ENCODE measurements at places on chromosomes 1 and 21.

- no peak for DNase-seq
These were observed 40.5 kb downstream of the PLPPR4 start for GRCh38 chr1:99304725-99305282.

GRCh38 chr21:31349208-31349607 is 5.1 kb upstream of the TIAM1 start:
- no peak for DNase-seq

DNA sequence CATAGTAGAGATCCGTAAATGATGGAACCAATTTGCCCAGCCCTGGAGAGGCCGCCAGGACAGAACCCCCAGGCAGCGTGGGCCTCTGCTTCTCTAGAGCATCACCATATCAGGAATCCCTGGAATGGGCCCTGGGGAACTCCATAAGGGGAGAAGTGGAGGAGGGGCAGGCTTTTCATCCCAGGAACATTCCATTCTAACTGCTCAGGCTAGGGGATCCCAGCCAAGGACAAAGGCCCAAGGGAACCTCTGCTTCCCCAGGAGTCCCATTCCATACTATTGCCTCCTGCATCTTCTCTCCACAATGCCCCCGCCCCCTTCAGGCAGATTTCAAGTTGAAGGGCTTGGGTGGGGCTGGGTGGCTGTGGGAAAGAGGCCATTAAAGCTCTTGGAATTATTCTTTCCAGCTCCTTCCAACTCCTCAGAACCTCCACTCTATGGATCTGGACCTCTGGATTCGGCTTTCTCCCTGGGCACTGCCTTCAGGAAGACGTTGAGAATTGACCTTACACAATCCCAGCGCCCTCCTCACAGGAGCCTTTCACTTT is 6.0 kb downstream of the TRNP1 start:
- DNase-seq = no peak

DNA sequence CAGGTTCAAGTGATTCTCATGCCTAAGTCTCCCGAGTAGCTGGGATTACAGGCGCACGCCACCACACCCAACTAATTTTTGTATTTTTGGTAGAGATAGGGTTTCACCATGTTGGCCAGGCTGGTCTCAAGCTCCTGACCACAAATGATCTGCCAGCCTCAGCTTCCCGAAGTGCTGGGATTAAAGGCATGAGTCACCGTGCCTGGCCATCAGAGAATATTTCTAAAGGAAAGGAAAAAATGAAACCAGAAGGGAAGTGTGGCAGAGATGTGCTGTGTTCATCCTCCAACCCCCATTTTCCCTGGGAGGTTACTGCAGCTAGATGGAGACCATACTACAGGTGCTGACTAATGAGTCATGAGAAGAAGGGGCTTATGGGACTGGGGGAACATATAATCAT is 964.1 kb downstream of the TTLL7 start:
- no peak for DNase-seq

GRCh38 chr21:42560517-42561179 is 47.0 kb downstream of the SLC37A1 start:
- no peak for DNase-seq

DNA sequence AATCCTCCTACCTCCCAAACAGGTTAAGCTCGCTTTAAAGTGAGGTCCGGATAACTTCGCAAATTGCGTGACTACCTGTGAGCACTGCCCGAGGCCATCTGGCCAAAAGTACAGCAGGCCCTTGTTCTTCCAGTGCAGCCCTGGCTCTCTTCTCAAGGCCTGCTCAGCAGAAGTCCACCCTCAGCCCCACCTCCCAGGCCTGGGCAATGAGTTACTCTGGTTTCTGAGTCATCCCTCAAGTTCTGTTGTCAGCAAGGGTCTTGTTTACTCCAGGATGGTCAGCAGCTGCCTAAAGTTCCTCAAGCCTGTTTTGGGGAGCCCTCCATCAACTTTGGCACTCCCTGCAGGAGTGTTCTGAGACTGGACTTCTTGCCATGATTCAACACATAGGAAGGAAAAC is 101.7 kb downstream of the BCAR3 start:
- DNase-seq = no peak

DNA sequence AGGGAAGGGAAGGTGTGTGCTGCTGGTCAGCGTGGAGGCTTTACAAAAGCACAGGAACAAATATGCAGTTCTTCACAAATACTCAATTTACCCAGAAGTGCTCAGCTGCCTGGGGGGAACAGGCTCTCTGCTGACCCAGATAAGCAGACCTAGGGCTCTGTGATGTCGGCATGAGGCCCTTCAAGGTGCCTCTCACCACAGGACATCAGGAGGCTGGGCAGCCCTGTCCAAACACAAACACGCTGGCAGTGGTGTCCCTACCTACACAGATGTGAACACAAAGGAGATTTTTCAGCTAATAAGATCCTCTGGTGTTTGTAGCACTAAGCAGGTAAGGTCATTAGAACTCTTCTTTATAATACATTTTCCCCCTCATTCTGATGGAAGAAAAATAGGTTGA is 243.0 kb upstream of the PROX1 start:
- no peak for DNase-seq

- DNase-seq = peak; percentile 54
These were observed 1.7 kb upstream of the SORT1 start for GRCh38 chr1:109399326-109399957.

GRCh38 chr1:243336163-243336562 is 80.3 kb downstream of the SDCCAG8 start:
- no peak for DNase-seq

DNA sequence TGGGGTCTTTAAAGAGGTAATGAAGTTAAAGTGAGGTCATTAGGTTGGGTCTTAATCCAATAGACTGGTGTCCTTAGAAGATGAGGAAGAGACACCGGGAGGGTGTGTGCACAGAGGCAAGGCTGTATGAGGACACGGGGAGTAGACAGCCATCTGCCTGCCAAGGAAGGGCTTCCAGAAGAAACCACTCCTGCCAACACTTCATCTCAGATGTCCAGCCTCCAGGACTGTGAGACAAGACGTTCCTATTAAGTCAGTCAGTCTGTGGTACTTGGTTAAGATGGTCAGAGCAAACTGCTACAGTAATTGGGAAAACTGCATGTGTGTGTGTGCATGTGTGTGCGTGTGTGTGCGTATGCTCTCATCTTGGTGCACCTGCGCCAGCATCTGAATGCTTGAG is 77.1 kb downstream of the RYR2 start:
- no peak for DNase-seq

GRCh38 chr1:40742363-40743061 is 41.1 kb upstream of the KCNQ4 start:
- DNase-seq = no peak

- DNase-seq = no peak
These were observed 52.1 kb upstream of the PRMT6 start for GRCh38 chr1:107004421-107004820.

- no peak for DNase-seq
These were observed 47.5 kb upstream of the EEIG2 start for GRCh38 chr1:108512239-108513043.

- DNase-seq = no peak
These were observed 53.5 kb upstream of the DUSP10 start for GRCh38 chr1:221795380-221795779.

DNA sequence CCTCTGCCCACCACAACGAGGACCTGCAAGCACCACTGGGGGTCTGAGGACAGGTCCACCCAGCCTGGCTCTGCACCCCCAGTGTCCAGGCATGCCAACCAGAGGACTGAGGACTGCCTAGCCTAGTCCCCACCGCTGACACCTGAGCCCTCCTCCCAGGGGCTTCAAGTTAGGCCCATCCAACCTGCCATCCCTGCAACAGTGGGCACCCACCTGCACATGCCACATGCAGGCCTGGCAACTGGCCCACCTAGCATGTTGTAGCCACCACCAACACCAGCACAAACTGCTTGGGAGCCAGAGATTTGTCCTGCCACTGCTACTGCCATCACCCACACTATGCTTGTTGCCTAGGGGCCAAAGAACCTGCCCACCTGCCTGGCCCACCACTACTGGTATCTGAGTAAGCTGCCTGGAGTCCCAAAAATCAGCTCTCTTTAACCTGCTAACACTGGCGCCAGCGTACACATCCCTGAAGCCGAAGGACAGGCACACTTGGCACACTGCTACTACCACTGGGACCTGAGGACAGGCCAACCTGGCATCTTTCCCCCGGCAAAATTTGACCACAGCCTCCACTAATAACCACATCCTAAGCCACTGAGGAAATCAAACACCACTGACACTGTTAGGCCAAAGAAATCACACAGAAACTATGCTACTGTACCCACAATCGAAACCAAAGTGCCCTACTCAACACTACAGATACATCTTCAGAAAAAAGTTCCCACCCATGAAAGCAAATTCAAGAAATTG is 61.5 kb downstream of the PSMG1 start:
- no peak for DNase-seq

- no peak for DNase-seq
These were observed 20.0 kb downstream of the H3-3A start for GRCh38 chr1:226082587-226082917.

DNA sequence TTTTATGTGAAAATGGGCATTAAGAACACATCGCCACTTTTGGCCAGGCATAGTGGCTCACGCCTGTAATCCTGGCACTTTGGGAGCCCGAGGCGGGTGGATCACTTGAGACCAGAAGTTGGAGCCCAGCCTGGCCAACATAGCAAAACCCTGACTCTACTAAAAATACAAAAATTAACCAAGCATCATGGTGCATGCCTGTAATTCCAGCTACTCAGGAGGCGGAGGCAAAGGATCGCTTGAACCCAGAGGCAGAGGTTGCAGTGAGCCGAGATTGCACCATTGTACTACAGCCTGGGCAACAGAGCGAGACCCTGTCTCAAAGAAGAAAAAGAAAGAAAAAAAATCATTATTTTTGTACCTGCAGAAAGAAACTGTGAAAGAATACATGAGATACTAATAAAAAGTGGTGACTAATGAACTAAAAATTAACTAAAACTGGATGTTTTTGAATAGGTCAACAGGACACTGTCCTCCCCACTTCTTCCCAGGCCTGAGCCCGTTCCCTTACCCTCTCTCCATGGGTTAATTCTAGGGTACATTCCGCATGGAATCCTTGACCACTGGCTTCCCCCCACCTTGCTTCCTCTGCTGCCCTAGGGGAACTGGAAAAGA is 8.3 kb upstream of the TINAGL1 start:
- no peak for DNase-seq

DNA sequence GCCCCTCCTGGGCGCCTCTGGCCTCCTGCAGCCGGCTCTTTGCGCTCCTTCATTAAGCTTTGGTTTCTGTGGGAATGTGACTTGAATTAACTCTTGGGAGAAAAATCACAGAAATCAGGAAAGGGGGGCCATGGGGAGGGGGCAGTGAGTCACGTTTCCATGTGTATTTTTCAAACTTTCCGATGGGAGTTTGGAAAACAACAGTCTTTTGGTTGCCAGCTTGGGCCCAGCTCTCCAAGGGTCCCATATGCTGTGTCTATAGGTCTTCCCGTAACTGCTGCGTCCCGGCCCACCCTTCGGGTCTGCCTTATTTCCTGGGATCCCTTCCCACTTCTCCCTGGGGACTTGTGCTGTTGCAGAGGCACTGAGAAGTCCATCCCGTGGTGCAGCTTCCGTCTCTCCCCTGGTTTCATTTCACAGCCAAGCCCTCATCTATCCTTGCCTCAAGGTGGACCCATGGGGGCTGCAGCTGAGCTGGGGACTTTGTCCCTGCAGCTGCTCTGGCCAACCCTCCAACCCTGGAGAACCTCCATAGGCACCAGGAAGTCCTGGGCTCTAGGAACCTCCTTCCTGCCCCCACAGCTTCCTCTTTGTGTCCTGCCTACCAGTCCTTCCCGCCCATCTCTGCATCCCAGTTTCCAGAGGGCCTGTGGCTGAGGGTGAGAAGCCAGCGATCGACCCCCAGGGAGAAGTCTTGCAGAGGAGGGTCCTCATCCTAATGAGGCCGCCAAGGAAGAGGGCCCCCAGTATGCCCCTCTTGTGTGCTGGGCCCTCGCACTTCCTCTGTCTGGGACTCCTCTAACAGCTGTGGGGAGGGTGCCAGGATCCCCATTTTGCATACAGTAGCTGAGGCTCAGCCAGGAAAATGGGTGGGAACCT is 11.6 kb upstream of the LMNA start:
- no peak for DNase-seq

DNA sequence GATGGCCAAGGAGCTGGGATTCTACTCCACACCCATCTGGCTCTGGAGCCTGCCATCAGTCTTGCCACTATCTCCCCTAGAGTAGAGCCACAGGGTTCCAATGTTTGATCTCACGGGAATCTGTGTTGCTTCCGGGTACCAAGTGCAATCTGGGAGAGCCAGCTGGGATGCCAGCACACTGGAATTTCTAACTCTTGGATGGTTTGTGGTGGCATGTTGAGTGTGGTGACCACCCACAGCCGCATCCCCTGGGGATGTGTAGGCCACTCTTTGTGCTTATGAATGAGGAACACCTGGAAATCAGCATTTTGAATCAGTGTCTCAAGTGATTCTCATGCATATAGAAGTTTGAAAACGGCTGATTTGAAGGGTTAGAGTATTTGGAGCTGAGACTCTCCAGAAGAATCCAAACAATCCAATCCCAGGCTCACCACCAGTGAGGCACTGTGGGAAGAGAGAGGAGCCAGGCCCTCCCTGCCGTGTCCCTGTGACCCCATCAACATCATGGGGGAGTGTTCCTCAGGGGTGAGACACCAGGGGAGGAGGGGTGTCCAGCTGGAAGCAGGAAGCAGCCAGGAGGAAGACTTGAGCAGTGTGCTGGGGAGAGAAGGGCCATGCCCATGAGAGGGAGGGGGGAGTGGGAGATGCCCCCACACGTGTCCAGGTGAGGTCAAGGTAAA is 13.4 kb downstream of the FBLIM1 start:
- no peak for DNase-seq

GRCh38 chr1:171254859-171255258 is 6.6 kb downstream of the FMO1 start:
- DNase-seq = no peak

DNA sequence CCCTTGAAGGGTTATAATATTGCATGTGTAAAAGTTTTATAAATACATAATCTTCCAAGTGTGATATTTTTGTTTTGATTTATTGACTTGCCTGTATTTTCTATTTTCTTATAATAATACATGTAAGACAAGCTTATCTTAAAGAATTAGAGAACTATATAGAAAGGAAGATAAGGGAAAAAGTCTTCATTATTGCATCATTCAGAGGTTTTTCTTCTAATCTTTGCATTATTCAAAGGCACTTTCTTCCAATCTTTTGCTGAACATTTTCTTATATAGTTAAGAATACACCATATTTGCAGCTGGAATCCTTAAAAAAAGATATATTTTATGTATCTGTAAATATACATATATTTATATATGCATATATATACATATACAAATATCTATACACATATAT is 33.4 kb downstream of the PRRX1 start:
- no peak for DNase-seq

- no peak for DNase-seq
These were observed 50.2 kb downstream of the SMYD2 start for GRCh38 chr1:214331180-214331579.

Measured in CD8-positive, alpha-beta memory T cell (primary cell).